NCI-H2081 treated with DMSO at 0.1 percent for 48 hours (cell line): ENCODE measurements at places on chromosomes 1 and 21.

- no peak for DNase-seq
Measured at GRCh38 chr1:69055194-69055593, 512.5 kb upstream of the LRRC7 start.

GRCh38 chr1:239418681-239419080 lies 32.3 kb downstream of the CHRM3 start:
- DNase-seq = no peak

DNA sequence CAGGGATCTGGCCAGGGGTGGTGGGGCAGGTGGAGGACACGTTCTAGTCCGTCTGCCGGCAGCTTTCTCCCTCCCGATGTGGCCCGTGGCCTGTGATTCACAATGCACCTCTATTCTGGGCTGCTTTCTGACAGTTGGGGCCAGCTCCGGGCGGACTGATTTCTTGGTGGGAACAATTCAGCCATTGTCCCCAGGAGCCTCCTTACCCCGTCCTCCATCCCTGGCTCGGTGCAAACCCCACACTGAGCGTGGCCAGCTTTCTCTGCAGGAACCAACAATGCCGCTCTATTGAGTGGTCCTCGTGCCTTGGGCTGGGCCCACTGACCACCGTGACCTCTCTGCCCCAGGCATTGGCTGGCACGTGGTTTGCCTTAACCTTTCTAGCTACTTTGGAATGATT lies 29.7 kb downstream of the PADI2 start:
- no peak for DNase-seq

GRCh38 chr21:41483415-41483814 lies 24.5 kb downstream of the TMPRSS2 start:
- DNase-seq = no peak

GRCh38 chr21:43684424-43684823 lies 25.1 kb downstream of the RRP1B start:
- no peak for DNase-seq

DNA sequence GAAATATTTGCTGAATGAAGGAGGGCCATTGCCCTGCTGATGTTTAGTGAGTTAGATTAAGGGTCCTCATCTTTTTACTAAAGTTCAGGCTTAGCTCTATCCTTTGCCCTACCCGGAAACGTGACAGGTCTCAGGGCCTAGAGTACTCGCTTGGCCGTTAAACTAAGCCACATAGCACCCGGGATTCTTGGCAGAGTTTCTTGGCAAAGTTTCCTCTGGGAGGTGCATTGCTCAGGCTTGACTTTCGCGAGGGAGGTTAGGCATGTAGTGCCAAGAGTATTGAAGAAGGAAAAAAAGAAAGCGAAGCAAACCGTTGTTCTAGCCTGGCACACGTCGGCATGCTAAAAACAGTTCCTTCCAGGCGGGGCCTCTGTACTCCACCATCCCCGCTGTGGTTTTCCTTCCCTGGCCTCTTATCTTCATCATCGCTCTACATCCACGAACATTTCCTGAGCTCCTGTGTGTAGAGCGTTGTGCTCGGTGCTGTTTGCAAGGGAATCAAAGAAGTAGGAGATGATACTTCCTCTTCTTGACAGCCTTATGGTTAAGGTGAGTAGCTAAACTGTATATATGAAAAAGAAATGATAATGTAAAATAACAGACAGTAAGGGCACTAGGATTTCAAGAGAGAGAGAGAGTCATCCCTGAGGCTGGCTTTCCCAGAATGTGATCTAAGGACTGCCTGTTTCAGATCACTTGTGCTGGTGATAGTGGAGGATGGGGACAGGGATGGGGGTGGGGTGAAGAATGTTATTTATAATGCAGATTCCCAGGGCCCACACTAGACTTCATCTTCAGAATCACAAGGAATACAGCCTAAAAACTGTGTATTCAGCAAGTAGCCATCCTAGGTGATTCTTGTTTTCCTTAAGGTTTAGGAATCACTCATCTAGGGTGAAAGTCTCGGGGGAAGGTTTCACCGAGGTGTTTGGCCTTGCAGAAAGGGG lies 18.8 kb downstream of the RNF220 start:
- no peak for DNase-seq

DNA sequence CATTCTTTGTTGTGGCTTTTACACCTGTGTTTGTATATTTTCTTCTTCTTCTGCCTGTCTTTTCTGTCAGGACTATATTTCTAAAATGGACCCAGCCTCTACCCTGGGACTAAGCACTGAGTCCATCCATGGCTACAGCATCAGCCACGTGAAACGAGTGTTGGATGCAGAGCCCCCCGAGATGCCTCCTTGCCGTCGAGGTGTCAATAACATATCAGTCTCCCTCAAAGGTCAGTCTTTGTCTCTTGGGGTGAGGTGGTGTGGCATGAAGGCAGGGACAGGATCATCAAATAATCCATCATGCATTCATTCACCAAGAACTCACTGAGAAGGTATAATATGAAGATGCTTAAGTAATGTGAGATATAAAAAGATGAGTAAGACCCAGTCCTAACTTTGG lies 19.1 kb upstream of the IPO9 start:
- DNase-seq = no peak

DNA sequence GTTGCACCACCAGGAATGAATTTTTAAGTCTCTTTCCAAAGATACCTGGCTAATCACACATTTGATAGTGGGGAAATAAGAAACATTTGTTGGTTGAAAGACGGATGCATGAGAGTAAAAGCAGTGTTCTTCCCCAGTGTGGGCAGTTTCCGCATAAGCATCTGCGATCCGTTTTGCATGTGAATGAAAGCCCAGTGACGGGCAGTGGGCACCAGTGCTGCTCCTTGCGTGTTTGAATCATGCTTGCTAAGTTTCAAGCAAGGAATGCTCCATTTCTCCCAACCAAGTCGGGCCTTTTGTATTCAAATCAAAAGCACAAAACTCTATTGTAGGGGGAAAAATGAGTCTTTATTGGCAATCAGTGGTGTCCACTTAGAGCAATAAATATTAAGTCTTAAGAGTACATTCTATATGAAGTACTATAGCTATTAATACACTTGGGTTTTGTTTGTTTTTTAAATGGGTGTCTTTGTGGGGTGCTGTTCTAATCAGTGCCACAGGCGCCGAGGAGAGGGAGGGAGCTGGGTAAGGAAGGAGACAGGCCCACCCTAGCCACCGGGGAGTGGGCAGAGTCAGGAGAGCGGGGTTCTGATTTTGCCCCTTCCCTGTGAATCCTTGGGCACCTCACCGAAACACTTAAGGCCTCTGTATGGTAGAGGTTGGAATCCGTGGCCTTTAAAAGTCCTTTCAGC lies 750 bp upstream of the PTGFRN start:
- no peak for DNase-seq

DNA sequence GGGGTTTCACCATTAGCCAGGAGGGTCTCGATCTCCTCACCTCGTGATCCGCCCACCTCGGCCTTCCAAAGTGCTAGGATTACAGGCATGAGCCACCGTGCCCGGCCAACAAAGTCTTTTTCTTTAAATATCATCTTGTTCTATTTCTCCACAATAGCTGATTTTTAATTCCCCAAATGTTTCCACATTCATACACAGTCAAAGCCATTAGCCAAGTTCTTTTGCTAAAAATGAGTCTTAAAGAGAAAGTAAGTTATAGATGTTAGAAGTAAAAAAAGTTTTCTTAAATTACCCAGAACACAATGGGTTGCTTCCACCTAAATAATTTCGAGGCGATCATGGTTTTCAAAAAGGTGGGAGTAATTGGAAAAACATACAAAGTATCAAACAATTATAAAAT lies 30.6 kb downstream of the C2CD2 start:
- no peak for DNase-seq

DNA sequence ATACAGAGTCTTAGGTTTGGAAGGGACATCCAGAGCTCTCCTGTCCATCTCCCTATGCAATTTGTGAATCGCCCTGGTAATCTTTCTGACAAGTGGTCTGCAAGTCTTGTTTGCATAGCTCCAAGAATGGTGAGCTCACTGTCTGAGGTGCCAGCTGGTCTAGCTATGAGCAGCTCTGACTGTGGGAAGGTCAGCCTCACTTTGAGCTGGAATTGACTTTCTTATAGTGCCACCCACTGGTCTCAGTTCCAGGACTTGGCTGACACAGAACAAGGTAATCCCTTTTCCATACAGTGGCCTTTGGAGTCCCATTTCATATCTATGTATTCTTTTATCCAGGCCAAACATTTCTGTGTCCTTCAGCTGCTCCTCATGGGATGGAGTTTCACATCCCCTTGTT lies 95.6 kb upstream of the C8B start:
- no peak for DNase-seq

DNA sequence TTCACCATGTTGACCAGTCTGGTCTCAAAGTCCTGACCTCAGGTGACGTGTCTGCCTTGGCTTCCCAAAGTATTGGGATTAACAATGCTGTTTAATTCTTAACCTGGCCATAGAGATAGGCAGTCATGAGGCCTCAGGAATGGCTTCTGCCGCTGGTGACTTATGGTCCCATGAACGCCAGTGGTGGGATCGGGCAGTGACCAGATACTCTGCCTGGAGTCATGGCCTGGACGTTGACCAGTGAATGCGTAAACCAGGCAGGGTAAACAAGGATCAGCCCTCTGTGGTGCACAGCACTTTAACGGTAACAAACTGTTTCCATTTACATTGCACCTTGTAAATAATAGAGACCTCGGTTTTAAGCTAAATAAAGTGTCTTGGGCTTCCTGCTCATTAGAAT lies 23.0 kb downstream of the MTARC1 start:
- no peak for DNase-seq

DNA sequence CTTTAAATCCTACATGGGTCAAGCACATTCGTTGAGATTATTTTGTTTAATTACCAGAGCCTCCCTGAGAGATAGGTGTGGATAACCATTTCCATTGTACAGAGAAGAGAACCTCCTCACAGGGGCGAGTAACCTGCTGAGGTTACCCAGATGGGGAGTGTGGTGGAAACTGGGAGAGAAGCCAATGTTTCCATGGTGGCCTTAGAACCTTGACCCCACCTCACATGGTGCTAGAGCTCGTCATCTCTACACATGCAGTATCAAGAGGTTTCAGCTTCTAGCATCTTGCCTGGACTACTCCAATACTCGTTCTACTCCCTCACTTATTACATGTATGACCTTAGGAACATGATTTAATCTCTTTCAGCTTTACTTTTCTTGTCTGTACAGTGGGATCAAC lies 4.8 kb downstream of the REG4 start:
- DNase-seq = no peak

DNA sequence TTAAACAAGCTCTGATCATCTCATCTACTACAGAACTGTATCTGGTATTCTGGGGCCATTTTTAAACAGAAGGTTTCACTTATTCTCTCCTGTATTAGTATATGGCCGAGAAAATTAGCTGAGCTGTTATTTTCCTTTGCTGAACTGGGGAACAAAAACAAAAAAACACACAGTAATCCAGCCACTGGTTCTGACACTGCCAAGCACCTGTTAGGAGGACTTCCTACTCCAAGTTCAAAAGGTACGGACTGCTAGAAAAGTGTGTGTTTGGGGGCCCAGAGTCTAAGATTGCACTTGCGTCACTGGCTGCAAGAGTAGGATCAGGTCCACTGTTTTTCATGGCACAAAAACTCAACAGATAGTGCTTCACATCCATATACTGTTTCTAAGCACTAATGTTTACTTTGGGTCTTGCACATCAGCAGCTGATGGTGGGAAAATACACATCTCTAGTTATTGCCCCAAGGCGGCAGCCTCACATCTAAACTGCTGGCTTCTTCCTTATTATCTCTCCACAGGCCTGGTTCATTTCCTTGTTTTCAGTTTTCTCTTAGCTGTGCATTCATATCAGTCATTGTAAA lies 226.1 kb downstream of the FGGY start:
- no peak for DNase-seq

DNA sequence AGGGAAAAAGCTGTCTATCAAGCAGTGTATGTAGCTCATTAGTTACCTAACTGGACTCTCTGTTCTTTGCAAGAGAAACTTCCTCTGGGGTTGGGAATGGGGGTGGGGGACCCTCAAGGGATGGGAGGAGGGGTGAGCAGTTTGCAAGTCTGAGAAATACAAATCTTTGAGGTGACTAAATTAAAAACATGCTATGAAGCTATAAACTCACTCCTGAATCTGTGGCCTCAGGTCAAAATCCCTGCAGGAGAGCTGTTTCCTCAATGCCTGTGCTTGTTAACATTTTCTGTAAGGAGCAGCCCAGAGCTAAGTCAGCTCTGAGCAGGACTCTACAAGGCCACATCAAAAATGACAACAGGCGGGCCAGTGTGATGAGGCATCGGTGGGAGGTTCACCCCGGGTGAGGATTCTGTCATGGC lies 32.8 kb upstream of the PTPRC start:
- no peak for DNase-seq

DNA sequence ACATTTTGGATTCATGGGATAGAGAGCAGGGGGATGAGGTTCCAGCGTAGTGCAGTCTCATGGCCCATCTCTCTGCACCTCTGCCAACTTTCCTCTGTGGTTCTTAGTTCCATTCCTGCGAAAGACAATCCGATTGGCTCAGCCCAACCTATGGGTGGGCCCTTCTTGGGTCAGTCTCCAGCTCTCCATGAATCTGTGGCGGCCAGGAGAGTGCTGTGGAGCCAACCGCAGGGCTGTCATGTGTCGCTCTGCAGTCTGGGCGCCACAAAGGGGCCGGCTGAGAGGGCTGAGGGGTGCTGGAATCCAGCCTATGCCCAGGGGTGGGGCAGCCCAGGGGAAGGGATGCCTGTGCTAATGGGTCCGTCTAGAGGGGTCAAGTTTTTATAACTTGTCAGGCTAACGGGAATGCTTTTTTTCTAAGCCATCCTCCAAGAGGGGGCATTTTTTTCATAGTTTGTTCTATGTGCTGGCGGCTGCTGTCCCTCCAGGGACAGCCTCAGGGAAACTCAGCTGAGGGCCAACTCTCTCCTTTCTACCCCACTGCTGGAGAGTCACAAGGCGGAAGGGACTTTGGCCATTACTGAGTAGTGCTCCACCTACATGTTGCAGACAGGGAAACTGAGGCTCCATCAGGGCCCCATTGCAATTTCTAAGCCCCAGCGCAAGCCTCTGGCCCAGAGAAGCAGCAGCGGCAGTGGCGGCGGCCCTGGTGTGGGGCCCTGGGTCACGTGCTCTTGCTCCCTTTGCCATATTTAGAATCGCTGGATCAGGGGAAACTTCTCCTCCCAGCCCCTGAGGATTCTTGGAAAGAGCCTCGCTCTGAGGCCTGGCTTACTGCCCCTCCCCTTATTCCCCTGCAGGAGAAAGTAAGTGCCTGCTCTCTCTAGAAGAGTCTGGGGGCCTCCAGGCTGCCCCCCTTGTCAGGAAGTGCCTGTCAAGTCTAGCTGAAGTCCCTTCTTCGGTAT lies 23.4 kb downstream of the KCNQ4 start:
- no peak for DNase-seq

DNA sequence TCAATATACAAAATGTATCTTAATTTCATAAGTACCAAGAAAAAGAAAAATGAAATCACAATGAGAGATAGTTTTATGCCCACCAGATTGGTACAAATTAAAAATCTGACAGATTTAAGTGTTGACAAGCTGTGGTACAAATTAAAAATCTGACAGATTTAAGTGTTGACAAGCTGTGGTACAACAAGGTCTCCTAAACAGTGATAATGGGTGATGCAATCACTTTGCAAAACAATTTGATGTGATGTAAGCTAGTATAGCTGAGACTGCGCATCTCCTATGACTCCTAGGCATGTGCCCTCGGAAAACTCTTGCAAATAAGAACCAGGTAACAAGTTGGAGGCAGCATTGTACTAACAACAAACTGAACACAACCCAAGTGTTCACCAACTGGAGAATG lies 100.6 kb downstream of the LPAR3 start:
- no peak for DNase-seq

GRCh38 chr1:55317673-55318072 lies 102.5 kb upstream of the USP24 start:
- no peak for DNase-seq

- DNase-seq = no peak
Measured at GRCh38 chr1:183648042-183648441, 5.1 kb downstream of the APOBEC4 start.
